HAP-1 (cell line): ENCODE measurements at places on chromosomes 7 and 10.

DNA sequence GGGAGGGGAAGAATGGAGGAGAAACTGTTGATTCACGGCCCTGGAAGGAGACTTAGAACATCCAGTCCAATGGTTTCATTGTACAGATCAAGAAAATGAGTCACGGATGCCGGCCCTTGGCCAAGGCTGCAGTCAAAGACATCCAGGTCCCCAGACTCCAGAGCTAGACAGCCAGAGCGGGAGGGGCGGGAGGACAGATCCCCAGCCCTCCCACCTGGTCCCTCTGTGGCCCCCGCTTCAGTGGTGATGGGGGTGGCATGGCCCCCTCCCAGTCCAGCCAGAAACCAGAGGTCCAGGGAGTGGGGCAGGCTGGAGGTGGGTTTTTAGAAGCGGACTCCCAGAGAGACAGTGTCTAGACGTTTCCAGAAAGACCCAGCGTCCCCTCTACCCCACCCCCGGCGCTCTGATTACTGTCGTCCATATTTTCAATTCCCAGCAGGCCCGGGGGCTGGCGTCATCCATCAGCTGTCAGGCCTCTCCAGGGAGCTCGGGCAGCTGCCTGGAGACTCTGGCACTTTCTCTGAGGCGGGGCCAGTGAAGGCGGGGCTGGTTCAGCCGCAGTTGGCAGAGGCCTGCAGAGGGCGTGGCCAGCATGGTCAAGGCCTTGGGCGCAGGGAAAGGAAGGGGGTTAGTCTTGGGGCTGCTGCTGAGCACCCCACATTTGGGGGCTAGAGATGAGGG is 8.0 kb upstream of the HSPB1 start:
- peak; percentile 95 for DNase-seq

DNA sequence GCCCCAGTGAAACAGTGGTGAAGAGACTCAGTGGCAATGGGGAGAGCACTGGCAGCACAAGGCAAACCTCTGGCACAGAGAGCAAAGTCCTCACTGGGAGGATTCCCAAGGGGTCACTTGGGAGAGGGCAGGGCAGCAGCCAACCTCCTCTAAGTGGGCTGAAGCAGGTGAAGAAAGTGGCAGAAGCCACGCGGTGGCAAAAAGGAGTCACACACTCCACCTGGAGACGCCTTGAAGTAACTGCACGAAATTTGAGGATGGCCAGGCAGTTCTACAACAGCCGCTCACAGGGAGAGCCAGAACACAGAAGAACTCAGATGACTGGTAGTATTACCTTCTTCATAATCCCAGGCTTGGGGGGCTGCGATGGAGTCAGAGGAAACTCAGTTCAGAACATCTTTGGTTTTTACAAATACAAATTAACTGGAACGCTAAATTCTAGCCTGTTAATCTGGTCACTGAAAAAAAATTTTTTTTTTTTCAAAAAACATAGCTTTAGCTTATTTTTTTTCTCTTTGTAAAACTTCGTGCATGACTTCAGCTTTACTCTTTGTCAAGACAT is 574 bp upstream of the IL6 start:
- peak; percentile 77 for DNase-seq

- no peak for DNase-seq
Observed at GRCh38 chr7:117113871-117114270, 160.6 kb downstream of the ST7 start.

DNA sequence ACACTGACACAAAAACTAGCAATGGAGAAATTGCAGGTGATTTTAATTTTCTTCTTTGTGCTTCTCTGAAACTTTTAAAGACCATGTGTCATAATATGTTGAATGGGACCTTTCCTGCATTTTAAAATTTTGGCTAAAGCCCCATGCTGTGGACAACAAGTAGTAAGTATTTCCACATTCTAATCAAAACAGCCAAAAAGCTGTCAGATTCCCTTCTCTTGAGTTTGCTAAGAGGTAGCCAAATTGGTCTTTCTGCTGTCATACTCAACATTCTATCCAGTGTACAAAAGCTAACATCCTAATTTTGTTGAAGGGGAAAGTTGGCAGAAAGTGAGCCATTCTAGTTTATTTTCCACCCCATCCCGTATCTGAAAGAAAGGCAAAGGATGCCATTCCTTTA is 447.6 kb downstream of the TFEC start:
- DNase-seq, result no peak

DNA sequence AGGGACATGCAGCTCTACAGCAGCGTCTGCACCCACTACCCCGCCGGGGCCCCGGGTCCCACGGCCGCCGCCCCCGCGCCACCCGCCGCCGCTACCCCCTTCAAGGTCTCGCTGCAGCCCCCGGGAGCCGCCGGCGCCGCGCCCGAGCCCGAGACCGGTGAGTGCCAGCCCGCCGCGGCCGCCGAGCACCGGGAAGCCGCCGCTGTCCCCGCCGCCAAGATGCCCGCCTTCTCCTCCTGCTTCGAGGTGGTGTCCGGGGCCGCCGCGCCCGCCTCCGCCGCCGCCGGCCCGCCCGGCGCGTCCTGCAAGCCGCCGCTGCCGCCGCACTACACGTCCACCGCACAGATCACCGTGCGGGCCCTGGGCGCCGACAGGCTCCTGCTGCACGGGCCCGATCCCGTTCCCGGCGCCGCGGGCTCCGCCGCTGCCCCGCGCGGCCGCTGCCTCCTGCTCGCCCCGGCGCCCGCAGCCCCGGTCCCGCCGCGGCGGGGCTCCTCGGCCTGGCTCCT is 631 bp downstream of the OTUD1 start:
- no peak for DNase-seq

GRCh38 chr10:78595269-78595619 is 473.5 kb upstream of the ZMIZ1 start:
- DNase-seq, result no peak

DNA sequence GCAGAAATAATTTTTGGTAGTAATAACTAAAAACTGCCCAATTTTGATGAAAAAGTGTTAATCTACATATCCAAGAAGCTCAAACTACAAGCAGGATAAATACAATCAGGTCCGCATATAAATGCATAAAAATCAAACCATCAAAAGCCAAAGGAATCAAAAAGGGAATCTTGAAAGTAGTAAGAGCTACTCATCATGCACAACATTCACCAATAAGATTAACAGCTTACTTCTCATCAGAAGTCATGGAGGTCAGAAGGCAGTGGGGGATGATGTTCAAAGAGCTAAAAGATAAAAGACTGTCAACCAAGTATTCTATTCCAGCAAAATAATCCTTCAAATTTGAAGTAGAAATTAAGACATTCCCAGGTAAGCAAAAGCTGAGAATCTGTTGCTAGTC is 76.4 kb downstream of the CRPPA start:
- DNase-seq, result no peak

DNA sequence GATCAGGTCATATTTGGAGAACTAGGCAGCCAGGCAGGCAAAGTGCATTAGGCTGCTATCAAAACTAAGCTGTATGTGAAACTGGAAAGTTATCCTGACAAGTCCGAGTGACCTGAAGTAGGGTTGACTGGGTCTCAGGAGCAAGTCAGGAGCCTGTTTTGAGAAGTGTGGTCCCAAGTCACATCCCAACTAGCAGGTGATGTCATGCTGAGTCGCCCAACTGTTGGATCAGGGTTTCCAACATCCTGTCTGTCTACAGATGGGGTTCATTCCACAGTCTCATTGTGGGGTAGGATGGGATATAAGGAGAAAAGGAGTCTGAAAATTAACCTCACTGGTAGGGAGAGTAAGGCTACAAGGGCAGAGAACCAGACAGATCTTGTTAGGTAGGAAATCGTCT is 27.0 kb downstream of the SLC26A4 start:
- DNase-seq, result no peak

- peak; percentile 77 for DNase-seq
Observed at GRCh38 chr10:97708976-97709946, 4.3 kb upstream of the MARVELD1 start.

DNA sequence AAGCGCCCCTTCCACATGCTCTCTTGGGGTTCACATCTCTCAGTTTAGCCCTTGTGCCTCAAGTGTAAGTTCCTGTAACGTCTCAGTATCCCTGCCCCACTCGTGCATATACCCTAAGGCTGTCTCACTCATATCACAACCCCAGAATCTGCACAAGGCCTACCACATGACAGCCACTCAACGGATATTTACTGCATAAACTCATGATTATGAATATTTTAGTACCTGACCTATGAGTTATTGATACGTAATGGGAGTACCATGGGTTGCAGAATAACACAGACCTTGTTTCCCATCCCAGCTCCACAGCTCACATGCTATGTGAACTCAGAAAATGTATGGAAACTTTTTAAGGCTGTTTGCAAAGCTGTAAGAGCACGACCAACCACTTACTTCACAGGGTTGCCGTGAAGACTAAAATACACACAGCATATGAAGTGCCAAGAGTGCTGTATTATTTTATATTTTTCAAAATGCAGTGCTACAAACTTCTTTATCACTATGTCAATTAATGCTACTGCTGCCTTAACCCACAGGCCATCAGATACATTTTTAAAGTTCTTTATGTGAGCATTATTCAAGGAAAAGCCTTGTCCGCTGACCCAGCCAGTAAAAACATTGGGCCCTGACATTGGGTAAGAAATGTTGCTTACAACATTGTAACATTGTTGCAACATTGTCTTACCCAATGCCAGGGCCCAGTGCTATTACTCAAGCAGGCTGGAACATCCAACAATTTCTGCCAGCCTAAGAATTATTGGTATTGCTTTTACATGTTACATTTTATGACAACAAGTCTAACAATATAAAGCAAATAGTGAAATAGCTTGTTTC is 97.2 kb downstream of the JAZF1 start:
- DNase-seq, result no peak

- DNase-seq, result no peak
Observed at GRCh38 chr10:101033276-101033675, 2.2 kb downstream of the SFXN3 start.

DNA sequence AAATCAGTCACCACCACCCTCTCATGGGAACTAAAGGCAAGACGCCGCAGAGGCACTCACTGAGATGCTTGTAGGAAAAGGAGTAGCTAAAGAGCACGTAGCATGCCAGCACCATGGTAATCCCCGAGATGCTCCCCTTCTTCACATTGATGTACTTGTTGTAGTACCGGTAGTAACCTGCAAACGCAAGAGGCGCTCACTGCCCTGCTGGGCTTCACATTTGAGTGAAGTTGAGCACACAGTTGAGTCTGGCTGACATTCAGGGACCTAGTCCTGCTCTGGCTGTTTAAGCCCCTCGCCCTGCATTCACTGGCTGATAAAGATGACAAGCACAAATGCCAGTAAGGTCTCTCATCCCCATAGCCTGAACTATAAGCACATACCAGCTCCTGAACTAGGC is 6.9 kb downstream of the ATP5MF start:
- peak; percentile 27 for DNase-seq

GRCh38 chr10:104201636-104202035 is 30.5 kb downstream of the CFAP43 start:
- no peak for DNase-seq

DNA sequence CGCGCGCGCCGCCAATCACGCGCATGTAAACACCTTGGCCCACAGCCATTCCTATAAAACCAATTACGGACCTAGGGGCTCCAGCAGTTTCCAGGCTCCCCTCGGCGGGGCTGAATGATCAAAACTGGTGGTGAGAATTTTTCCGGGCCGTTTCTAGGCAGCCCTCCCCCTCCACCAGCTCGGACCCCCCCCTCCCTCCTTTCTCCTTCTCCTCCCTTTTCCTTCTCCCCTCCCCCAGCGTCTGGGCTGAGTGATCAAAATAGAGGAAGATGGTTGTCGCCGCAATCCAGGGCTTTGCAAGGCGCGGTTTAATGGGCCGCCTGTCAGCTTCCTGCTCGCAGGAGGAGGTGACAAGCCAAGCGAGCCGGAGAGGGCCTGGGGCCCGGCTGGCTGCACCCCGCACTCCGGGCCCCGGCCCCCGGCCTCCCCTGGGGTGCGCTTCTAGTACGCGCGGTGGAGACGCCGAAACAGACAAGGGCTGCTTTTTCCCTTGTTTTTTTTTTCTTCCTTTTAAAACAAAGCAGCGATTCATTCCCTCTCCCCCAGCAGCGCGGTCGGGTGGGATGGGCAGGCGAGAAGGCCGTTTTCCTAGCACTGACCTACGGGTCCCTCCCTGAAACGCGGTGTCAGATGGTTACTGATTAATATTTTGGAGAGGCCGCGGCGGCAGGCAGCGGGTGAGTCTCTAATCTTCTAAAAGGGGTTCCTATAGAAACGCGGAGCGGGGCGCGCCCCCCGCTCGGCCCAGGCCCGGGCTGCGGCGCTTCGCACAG is 528 bp upstream of the TNRC18 start:
- peak; percentile 98 for DNase-seq

- no peak for DNase-seq
Observed at GRCh38 chr10:1661416-1661815, 75.9 kb downstream of the ADARB2 start.

- DNase-seq, result no peak
Observed at GRCh38 chr10:24457661-24458318, 248.9 kb downstream of the KIAA1217 start.

DNA sequence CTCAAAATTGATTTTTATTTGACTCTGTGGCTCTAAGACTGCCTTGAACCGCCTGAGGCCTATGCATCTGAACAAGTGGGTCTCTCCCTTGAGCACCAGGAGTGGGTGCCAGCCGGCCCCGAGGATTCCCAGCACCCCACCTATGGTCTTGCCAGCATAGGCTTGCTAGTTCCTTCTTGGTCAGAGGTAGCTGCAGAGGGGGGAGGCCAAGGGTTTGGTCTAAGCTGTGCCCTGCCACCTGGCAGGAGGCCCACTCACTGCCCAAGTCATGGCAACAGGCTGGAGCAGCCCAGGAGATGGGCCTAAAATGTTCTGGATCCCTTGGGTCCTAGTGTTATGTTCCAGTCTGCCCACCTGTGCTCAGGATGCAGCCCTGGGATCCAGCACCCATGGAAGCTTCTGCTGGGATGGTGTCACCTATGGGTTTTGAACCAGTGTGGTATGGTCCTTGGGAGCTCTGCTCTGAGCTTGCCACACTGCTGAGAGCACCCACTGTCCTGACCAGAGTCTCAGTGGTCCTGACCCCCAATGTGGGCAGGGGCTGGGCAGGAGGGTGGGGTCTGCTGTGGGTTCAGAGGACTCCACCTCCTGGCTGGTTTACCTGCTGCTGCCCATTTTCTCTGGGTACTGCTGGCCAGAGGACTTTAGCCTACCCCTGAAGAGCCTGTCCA is 12.6 kb downstream of the YKT6 start:
- no peak for DNase-seq

GRCh38 chr7:31119249-31119648 is 67.1 kb downstream of the ADCYAP1R1 start:
- no peak for DNase-seq

GRCh38 chr10:62307635-62308034 is 39.0 kb upstream of the RTKN2 start:
- DNase-seq, result no peak

DNA sequence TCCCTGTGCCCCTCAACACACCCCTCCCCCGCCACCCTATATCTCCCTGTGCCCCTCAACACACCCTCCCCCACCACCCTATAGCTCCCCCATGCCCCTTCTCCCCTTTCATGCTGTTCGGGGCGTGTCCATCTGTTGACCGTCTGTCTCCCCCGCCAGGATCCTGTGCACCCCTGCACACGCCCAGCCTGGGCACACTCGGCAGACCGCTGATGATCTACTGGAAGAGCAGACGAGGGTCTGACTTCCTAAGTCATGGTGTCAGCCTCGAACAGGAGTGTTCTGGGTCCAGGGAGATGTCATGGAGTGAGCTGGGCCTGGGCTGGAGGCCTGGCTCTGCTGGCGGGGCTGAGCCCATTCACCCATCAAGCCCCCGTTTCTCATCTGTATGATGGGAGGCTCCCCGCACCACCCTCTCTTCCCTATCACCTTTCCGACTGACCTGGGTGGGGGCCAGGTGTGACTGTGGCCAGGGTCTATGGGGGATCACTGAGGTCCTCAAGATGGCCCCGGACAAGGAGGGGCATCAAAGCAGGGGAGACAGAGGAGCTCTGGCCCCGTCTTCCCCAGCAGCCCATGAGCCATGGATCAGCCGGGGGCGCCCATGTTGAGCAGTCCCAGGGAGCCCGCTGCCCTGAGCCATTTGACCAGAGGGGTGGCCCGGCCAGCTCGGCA is 48.3 kb downstream of the PDGFA start:
- no peak for DNase-seq
